ENCODE measurements at places on chromosomes 6 and 20. TPM values are rescaled to one million over a fixed set of nuclear protein-coding genes. Genes with fewer than 3 reads are reported as not detected.

Gene ASIP
- total RNA-seq, result not detected

Gene FAM217A
- 0.27 TPM for total RNA-seq

Gene FOXF2
- total RNA-seq, result 1.8 TPM

Gene GPR6
- total RNA-seq, result not detected

Gene LAMA5
- total RNA-seq, result 133 TPM

Gene RRAGD
- 65.2 TPM for total RNA-seq

Gene VSX1
- total RNA-seq, result not detected

Gene MACROD2
- 10.5 TPM for total RNA-seq

DNA sequence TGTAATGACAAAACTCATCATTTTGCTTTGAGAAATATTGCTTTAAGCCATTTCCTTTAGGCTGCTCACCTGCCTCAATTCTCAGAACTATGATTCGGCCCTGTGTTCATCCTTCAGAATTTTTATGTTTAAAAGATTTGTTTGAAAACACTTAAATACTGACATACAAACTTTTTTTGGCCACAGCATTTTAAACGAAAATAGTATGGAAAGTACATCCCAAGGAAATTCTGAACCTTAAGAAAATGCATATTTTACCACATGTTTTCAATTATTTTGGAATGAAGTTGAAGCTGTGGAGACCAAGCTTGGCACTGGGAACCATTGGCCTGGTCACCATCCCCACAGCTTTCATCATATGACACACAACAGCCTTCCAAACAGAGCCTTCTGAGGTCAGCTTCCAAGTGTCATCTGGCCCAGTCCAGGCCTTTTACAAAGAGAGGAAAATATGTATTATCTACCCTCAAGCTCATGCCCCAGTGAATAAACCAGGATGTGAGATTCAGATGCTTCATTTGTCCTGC is 83.3 kb downstream of the SOD2 start:
- H3K27ac ChIP-seq, result no peak overlapping the region
- H3K4me3 ChIP-seq, result no peak overlapping the region
- H3K36me3 ChIP-seq, result no peaks in the 10 kb centered on the region
- H3K27me3 ChIP-seq, result no peaks in the 10 kb centered on the region

- no peak overlapping the region for H3K27ac ChIP-seq
- H3K4me3 ChIP-seq, result no peak overlapping the region
- no peaks in the 10 kb centered on the region for H3K27me3 ChIP-seq
Observed at GRCh38 chr6:107185391-107185970, 70.2 kb upstream of the BEND3 start.

- no peaks in the 10 kb centered on the region for H3K4me1 ChIP-seq
- no peak overlapping the region for H3K4me3 ChIP-seq
- H3K27ac ChIP-seq, result no peak overlapping the region
- H3K27me3 ChIP-seq, result peaks cover 3% of the 10 kb centered on the region
Observed at GRCh38 chr20:61797200-61797599, 268.5 kb downstream of the TAF4 start.

DNA sequence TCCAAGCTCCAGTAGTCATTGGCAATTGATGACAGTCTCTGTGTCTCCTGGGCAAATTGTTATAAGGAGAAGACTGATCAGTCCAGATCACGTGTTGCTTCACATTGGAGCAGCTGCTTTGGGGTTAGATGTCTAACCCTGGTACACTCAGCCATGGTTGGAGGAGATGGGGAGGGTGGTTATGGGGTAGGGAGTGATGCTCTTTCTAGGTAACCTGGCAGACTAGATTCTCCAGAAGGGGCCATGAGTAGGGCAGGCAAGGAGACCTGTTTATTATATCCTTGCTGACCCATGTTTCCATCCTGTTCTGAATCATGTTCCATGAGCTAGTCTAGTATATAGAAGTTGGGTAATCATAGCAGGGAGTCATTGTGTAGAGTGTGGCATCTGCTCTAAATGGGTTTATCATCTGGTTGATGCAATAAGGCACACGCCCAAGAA is 50.8 kb upstream of the BACH2 start:
- no peak for DNase-seq
- H3K4me1 ChIP-seq, result no peaks in the 10 kb centered on the region
- no peaks in the 10 kb centered on the region for H3K27me3 ChIP-seq
- no peak overlapping the region for H3K27ac ChIP-seq
- no peaks in the 10 kb centered on the region for H3K36me3 ChIP-seq

- no peak overlapping the region for H3K4me3 ChIP-seq
- DNase-seq, result no peak
- H3K4me1 ChIP-seq, result no peaks in the 10 kb centered on the region
- no peaks in the 10 kb centered on the region for H3K27me3 ChIP-seq
Observed at GRCh38 chr6:160400446-160400845, 52.3 kb downstream of the SLC22A3 start.

GRCh38 chr20:2851086-2851485 is 10.5 kb downstream of the VPS16 start:
- no peak for DNase-seq
- H3K36me3 ChIP-seq, result no peaks in the 10 kb centered on the region
- H3K27me3 ChIP-seq, result no peaks in the 10 kb centered on the region
- no peaks in the 10 kb centered on the region for H3K4me1 ChIP-seq
- no peak overlapping the region for H3K4me3 ChIP-seq

GRCh38 chr6:3593161-3593560 is 136.3 kb upstream of the SLC22A23 start:
- H3K36me3 ChIP-seq, result no peaks in the 10 kb centered on the region
- DNase-seq, result no peak
- no peaks in the 10 kb centered on the region for H3K27me3 ChIP-seq
- H3K4me1 ChIP-seq, result no peaks in the 10 kb centered on the region

- no peak for DNase-seq
- no peaks in the 10 kb centered on the region for H3K27me3 ChIP-seq
- H3K27ac ChIP-seq, result no peak overlapping the region
Observed at GRCh38 chr20:54291339-54292010, 83.6 kb downstream of the PFDN4 start.

GRCh38 chr6:81996414-81996813 is 243.9 kb upstream of the TENT5A start:
- H3K4me1 ChIP-seq, result peaks cover 12% of the 10 kb centered on the region
- no peaks in the 10 kb centered on the region for H3K36me3 ChIP-seq
- H3K4me3 ChIP-seq, result no peak overlapping the region
- H3K27ac ChIP-seq, result no peak overlapping the region
- H3K27me3 ChIP-seq, result no peaks in the 10 kb centered on the region
- no peak for DNase-seq

GRCh38 chr6:25462235-25462897 is 183.2 kb downstream of the CARMIL1 start:
- no peak overlapping the region for H3K4me3 ChIP-seq
- no peaks in the 10 kb centered on the region for H3K4me1 ChIP-seq

DNA sequence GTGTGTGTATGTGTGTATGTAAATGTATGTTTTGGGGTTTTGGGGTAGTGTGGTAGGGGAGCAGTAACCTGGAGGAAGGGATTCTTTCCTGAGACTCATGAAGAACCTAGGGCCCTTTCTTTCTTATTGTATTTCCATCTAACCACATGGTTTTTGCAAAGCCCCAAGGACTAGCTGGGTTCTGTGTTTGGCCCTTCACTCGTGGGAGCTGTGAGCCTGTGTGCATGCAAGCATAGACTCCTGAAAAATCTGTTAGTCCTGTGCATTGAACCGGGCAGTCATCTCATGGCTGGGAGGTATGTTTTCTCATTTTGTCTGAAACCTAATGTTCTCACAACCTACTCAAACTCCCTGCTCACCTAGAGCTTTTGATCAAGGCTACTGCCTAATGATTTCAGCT is 219.1 kb downstream of the PHACTR1 start:
- DNase-seq, result no peak
- no peak overlapping the region for H3K4me3 ChIP-seq
- no peak overlapping the region for H3K27ac ChIP-seq

GRCh38 chr6:152236370-152237097 is 400.6 kb downstream of the SYNE1 start:
- H3K4me3 ChIP-seq, result no peak overlapping the region
- no peak for DNase-seq
- H3K27me3 ChIP-seq, result no peaks in the 10 kb centered on the region
- no peaks in the 10 kb centered on the region for H3K4me1 ChIP-seq

DNA sequence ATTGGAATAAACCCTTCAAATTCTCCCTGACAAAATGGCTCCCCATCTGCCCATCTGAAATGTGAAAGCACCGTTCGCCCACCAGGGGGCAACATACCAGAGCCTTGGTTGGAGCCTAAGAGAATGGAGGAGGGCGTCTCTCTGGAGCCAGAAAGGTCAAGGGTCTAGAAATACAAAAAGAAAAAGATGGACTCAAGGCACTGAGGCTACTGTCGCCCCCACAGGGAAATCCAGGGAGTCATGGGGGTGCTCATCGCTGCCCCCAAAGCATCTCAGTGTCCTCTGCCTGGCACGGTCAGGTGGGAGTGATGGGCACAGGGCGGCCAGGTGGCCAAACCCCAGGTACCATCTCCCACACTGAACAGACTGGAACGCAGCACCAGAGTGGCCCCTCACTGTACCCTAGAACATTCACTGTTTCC is 136.3 kb downstream of the ZMYND8 start:
- no peaks in the 10 kb centered on the region for H3K27me3 ChIP-seq
- DNase-seq, result no peak
- peaks cover 9% of the 10 kb centered on the region for H3K4me1 ChIP-seq
- H3K36me3 ChIP-seq, result peaks cover 37% of the 10 kb centered on the region

DNA sequence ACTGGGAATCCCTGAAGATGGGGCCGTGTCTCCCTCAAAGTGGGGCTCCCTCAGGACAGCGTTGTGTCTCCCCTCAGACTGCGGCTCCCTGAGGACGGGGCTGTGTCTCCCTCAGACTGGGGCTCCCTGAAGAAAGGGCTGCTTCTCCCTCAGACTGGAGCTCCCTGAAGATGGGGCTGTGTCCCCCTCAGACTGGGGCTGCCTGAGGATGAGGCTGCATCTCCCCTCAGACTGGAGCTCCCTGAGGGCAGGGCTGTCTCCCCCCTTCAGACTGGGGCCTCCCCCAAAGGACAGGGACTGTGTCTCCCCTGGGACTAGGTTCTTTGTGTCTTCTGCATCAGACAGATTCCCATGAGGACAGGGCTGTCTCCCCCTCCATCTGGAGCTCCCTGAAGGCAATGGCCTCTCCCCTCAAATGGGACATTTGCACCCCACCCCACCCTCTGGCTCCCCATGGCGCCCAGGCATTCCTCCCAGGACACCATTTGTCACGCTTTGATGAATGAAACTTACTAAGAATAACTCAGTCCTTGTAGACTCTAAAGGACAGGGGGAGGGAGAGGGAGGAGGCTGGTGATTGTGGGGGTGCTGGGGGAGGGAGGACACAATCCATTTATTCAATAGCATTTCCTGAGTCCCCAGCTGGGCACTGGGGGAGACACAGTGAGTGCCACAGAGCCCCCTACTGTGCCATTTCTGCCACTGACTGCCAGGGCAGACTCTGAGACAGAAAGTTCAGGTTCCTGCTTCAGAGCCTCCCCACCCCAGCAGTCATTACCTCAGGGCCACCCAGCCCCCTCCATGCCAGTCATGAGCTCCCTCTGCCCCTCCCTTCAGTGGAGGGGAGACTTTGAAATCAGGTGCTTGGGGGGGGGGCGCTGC is 122.4 kb downstream of the MRPL14 start:
- no peaks in the 10 kb centered on the region for H3K27me3 ChIP-seq
- peaks cover 79% of the 10 kb centered on the region for H3K4me1 ChIP-seq
- peak overlapping the region; percentile 62 for H3K27ac ChIP-seq
- peak; percentile 90 for DNase-seq
- H3K36me3 ChIP-seq, result no peaks in the 10 kb centered on the region
- H3K4me3 ChIP-seq, result no peak overlapping the region

- H3K27me3 ChIP-seq, result no peaks in the 10 kb centered on the region
- H3K4me3 ChIP-seq, result no peak overlapping the region
- H3K4me1 ChIP-seq, result peaks cover 35% of the 10 kb centered on the region
Observed at GRCh38 chr6:42370323-42370985, 81.3 kb downstream of the TRERF1 start.

GRCh38 chr20:15498926-15499325 is 1074.3 kb downstream of the KIF16B start:
- H3K4me3 ChIP-seq, result no peak overlapping the region
- H3K27ac ChIP-seq, result no peak overlapping the region
- no peaks in the 10 kb centered on the region for H3K4me1 ChIP-seq
- DNase-seq, result no peak
- no peaks in the 10 kb centered on the region for H3K36me3 ChIP-seq

GRCh38 chr20:49045440-49046086 is 549 bp upstream of the CSE1L start:
- no peak overlapping the region for H3K4me3 ChIP-seq
- H3K27me3 ChIP-seq, result no peaks in the 10 kb centered on the region
- DNase-seq, result peak; percentile 28

- no peak for DNase-seq
- peak overlapping the region; percentile 91 for H3K27ac ChIP-seq
- H3K36me3 ChIP-seq, result no peaks in the 10 kb centered on the region
- H3K4me1 ChIP-seq, result peaks cover 3% of the 10 kb centered on the region
- no peaks in the 10 kb centered on the region for H3K27me3 ChIP-seq
Observed at GRCh38 chr6:131059486-131059885, 3.6 kb downstream of the EPB41L2 start.

DNA sequence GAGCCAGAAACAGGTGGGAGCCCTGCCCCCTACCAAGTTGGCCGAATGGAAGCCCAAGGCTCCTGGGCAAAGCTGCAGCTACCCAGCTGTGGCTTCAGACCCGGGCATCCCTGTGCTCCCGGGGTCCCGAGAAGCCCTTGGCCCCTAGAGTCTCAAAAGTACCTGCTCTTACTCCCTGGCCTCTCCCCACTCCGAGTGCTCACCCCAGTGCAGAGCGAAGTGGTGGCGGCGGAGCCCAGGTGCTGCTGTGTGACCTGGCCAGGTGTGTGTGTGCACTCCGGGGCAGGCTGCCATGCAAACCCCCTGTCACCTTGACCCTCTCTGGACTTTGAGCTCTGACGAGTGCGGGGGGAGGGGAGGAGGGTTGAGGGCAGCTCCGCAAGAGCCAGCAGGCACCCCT is 493.8 kb upstream of the MANEA start:
- H3K4me3 ChIP-seq, result no peak overlapping the region
- no peaks in the 10 kb centered on the region for H3K27me3 ChIP-seq
- no peaks in the 10 kb centered on the region for H3K36me3 ChIP-seq
- H3K27ac ChIP-seq, result no peak overlapping the region
- no peaks in the 10 kb centered on the region for H3K4me1 ChIP-seq

GRCh38 chr6:98824902-98825599 is 9.3 kb upstream of the POU3F2 start:
- H3K27me3 ChIP-seq, result peaks cover 37% of the 10 kb centered on the region
- H3K27ac ChIP-seq, result no peak overlapping the region
- no peaks in the 10 kb centered on the region for H3K36me3 ChIP-seq
- no peak for DNase-seq
- peaks cover 9% of the 10 kb centered on the region for H3K4me1 ChIP-seq

Measured in thyroid gland (tissue), 4 donors.